ENCODE measurements at places on chromosomes 16 and 17. TPM values are rescaled to one million over a fixed set of nuclear protein-coding genes. Genes with fewer than 3 reads are reported as not detected.

DNA sequence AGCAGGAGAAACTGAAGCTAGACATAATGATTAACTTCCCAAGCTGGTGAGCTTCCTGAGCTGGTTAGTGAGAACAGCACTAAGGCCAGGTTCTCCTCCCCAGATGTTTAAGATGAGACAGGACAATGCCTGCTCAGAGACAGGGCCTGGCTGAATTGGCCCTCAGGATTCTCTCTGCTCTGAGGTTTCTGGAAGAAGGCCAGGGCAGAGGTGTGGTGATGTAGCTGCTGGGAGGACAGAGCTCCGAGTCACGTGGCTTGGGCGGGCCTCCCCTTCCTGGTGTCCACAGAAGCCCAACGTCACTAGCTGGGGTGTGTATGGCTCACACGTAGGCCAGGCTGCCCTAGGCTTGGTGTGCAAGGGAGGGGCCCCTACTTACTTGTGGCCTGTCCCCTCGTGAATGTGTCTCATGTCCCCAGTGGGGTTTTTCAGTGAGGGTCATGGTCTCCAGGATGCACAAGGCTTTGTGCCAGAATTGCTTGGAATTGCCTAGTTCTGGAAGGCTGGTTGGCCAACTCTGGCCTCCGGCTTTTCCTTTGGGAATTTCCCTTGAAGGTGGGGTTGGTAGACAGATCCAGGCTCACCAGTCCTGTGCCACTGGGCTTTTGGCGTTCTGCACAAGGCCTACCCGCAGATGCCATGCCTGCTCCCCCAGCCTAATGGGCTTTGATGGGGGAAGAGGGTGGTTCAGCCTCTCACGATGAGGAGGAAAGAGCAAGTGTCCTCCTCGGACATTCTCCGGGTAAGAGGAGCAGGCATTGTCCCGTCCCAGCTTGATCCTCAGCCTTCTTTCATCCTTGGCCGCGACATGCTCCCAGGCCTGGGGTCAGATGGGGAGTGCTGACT lies 3.4 kb downstream of the NOD2 start:
- DNase-seq, result peak; percentile 78

SNTB2 gene
- polyA plus RNA-seq, result 29.2 TPM

GRCh38 chr17:62679866-62680377 lies 52.5 kb downstream of the MRC2 start:
- DNase-seq, result peak; percentile 50

GRCh38 chr16:31395647-31396046 lies 2.5 kb downstream of the ITGAD start:
- DNase-seq, result peak; percentile 35

KLHL10 gene
- polyA plus RNA-seq, result 130 TPM

DNA sequence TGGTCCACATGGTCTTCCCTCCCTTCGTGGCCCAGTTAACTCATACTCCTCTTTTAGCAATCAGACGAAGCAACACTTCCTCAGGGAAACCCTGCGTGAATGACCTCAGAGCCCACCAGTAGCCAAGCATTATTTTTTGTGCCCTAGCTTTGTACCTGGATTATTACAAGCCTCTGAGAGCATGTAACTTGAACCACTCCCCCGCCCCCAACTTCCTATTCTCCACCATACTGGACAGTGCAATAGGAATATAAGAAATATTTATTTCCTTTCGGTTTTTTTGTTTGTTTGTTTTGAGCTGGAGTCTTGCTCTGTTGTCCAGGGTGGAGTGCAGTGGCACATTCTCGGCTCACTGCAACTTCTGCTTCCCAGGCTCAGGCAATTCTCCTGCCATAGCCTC lies 2.9 kb downstream of the CPPED1 start:
- no peak for DNase-seq

GRCh38 chr16:56980201-56980535 lies 9.2 kb upstream of the NLRC5 start:
- no peak for DNase-seq

DNA sequence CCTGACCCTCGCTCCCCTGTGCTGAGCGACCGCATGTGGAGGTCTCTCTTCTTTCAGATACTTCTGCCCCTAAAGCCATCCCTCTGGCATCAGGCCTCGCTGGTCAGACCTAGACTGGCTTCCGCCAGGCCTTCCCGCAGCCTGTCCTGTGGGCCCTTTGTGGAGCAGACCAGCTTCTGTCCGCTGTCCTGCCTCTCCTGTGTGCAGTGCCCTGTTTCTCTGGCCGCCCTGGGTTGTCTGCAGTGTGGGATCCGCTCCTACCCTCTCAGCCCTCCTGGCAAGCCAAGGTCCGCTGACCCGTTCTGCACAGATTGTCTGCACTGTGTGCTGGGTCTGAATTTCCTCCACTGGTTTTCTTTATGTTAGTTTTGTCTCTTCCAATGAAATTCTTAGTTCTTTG lies 21.5 kb upstream of the MC1R start:
- DNase-seq, result no peak

- no peak for DNase-seq
Observed at GRCh38 chr17:70426752-70427151, 257.4 kb downstream of the KCNJ2 start.

- DNase-seq, result no peak
Observed at GRCh38 chr17:46792071-46792470, 26.4 kb downstream of the WNT3 start.

DNA sequence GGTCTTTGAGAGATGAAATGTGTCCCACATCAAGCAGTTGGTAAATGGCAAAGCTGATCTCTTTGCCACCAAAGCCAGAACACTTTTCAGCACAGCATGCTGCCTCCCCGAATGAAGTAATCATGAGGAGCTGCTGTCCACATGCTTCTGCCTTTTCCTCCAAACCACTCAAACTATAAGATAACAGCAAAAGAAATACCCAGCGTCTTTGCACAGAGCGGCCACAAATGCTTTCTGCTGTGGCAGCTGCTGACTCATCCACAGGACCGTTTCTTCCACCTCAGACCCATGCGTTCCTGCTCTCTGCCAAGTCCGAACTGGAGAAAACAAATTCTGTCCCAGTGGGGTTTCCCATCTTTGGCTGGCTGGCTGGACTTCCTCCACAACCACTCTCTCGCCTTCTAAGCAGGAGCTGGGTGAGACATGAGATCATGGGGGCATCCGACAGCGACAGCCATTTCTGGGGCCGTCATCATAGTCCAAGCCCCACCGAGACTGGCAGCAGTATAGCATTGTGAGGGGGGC lies 27.1 kb downstream of the TBC1D3B start:
- peak; percentile 72 for DNase-seq

DNA sequence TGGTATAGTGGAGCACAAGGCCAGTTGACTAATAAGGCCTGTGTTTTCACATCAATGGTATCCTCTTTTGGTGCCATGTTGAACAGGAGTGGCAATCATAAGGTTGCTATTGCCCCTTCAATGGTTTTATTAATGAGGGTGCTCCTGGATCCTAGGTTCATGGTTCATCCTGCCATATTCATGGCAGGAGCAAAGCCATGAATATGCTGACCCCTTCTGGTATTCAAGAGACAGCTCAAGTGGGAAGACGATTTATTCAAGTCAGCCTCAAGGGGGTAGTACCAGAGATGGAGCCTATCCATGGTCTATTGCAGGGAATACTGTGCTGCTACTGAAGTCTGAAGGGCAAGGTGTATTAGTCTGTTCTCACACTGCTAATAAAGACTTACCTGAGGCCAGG lies 2.6 kb downstream of the ABCA9 start:
- DNase-seq, result no peak

GRCh38 chr16:85451641-85452363 lies 161.3 kb upstream of the GSE1 start:
- DNase-seq, result no peak

Data from testis (tissue), 5 donors.